ENCODE measurements at places on chromosomes 12 and 14. TPM values are rescaled to one million over a fixed set of nuclear protein-coding genes. Genes with fewer than 3 reads are reported as not detected.
A peak's percentile ranks its signal among the peaks of the same experiment; 100 is the strongest.

Gene CDC42BPB
- 83.5 TPM for total RNA-seq

Gene CRY1
- total RNA-seq, result 31.0 TPM

- DNase-seq, result peak; percentile 19
These were observed 107.9 kb upstream of the GZMB start for GRCh38 chr14:24741871-24742270.

- no peak for DNase-seq
These were observed 35.1 kb downstream of the PARP11 start for GRCh38 chr12:3838076-3838475.

DNA sequence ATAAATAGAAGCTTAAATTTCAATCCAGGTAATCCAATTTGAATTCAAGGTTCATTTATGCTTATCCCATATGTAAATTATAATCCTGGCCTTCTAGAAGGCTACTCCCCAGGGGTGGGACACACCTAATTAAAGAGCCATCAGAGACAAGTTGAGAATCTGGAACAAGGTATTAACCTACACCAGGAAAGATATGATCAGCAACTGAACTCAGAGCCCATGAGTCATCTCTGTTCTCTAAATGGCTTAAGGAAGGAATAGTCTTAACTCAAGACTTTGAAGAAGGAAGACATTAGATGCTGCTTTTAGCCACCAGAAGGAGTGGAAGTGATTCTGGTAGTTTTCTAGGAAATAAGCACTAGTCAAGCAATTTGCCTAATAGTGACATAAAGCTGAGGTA lies 88.0 kb downstream of the KIF21A start:
- DNase-seq, result no peak

- DNase-seq, result peak; percentile 31
These were observed 178.2 kb downstream of the AKAP6 start for GRCh38 chr14:32507029-32507984.

DNA sequence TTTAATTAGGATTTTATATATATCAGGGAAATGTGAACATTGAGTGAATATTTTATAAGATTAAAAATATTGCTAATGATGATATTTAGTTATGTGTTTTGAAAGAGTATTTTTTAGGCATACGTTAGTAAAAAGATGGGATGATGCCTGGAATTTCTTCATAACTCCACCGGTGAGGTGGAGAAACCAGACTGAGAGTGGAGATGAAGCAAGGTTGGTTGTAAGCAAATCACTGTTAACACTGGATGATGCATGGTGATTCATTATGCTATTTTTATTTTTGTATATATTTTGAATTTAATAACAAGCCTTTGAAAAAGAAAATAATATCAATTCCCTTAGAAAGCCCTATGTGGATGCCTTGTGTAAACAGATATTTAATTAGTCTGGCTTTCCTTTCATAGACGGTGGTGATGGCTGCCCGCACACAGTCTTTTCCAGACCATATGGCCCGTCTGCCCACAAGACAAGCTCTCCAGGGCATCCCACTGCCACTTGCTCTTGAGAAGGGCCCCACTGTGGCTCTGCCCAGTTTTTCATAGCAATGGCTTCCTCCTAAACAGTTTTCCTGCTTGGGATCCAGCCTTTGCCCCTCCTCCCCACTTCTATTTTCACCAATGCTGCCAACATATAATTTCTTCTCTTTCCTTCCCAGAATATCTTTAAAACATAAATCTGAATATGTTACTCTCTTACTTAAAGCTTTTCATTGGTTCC lies 95.4 kb downstream of the HELB start:
- DNase-seq, result no peak

Measured in epithelial cell of proximal tubule (primary cell).